ENCODE measurements at places on chromosomes 6 and 20. TPM values are rescaled to one million over a fixed set of nuclear protein-coding genes. Genes with fewer than 3 reads are reported as not detected.

Gene PLCB4
- 1.3 TPM for total RNA-seq

Gene IL17F
- total RNA-seq, result not detected

Gene CDS2
- total RNA-seq, result 10.2 TPM

Gene PTCHD4
- not detected for total RNA-seq

Gene ESR1
- total RNA-seq, result 4.3 TPM

Gene STX11
- 7.6 TPM for total RNA-seq

Gene MOXD1
- total RNA-seq, result 3.9 TPM

Gene PAX1
- total RNA-seq, result not detected

Gene SMPDL3A
- 21.3 TPM for total RNA-seq

Gene ERVFRD-1
- not detected for total RNA-seq

Gene CLIC5
- 3.3 TPM for total RNA-seq

Gene PRDM13
- total RNA-seq, result not detected

Gene MOCS3
- total RNA-seq, result 2.9 TPM

Gene SH3BGRL2
- 29.1 TPM for total RNA-seq

Data from body of pancreas (tissue), 4 donors.